ENCODE measurements at places on chromosomes 2 and 18.

- DNase-seq = peak; percentile 28
These were observed 228.5 kb downstream of the GLI2 start for GRCh38 chr2:120963997-120964705.

DNA sequence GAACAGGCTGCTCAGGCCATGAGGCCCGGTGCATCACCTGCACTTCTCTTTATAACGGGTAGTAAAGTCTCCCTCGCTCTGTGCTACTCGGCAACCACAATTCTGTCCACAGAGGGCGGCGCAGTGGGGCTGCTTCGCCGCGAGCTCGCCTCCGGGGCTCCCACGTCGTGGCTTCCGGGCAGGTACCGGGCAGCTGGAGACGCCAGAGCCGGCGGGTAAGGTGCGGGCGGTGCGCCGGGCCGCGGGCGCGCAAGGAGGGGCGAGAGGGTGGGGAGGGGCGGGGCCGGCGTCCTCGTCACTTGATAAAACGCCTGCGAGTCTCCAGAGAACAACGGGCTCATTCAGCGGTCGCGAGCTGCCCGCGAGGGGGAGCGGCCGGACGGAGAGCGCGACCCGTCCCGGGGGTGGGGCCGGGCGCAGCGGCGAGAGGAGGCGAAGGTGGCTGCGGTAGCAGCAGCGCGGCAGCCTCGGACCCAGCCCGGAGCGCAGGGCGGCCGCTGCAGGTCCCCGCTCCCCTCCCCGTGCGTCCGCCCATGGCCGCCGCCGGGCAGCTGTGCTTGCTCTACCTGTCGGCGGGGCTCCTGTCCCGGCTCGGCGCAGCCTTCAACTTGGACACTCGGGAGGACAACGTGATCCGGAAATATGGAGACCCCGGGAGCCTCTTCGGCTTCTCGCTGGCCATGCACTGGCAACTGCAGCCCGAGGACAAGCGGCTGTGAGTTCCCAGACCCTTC lies at the start of gene ITGA6:
TSS of gene ITGA6 (plus strand) at position 331 of the 734 bp plus-strand sequence.
- peak; percentile 88 for DNase-seq

DNA sequence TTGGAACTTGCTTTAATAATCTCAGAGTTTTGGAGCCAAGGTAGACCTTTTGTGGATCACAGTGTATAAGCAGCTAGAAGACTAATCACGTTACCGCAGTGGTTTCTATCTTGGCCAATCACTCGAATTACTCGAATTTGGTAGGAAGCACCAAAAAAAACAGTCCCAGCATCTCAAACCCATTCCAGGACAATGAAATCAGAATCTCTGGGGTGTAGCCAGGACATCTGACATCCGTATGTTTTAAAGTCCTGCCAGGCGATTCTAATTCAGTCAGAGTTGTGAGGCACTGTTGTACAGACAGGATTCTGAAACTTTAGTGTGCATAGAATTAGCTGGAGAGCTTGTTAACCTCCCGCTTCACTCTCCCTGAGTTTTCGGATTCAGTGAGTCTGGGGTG lies 30.8 kb downstream of the GRHL1 start:
- no peak for DNase-seq

GRCh38 chr2:232195487-232195886 lies 183.1 kb upstream of the ALPP start:
- DNase-seq = no peak

- DNase-seq = no peak
These were observed 118.1 kb downstream of the PRPF40A start for GRCh38 chr2:152598975-152599759.

GRCh38 chr2:100113990-100114433 lies 28.4 kb downstream of the AFF3 start:
- no peak for DNase-seq

GRCh38 chr18:23805898-23806297 lies 116.6 kb downstream of the LAMA3 start:
- DNase-seq = peak; percentile 27

DNA sequence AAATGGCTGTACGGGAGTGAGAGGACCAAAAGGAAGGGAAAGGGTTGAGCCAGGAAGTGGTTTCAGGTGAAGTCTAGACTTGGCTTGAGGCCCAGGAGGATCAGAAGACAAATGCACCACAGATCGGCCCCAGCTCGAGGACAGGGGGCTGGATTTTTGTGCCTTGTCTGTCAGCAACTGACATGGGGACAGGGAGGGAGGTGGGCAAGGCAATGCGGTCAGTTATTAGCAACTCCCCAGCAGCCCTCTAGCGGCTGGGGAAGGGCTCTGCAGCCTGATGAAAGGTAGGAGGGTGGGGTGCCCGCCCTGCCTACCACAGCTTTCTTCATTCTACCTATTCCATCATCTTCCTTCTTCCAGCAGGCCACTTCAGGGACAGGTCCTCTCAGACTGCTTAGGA lies 50.0 kb downstream of the CPO start:
- DNase-seq = peak; percentile 81

DNA sequence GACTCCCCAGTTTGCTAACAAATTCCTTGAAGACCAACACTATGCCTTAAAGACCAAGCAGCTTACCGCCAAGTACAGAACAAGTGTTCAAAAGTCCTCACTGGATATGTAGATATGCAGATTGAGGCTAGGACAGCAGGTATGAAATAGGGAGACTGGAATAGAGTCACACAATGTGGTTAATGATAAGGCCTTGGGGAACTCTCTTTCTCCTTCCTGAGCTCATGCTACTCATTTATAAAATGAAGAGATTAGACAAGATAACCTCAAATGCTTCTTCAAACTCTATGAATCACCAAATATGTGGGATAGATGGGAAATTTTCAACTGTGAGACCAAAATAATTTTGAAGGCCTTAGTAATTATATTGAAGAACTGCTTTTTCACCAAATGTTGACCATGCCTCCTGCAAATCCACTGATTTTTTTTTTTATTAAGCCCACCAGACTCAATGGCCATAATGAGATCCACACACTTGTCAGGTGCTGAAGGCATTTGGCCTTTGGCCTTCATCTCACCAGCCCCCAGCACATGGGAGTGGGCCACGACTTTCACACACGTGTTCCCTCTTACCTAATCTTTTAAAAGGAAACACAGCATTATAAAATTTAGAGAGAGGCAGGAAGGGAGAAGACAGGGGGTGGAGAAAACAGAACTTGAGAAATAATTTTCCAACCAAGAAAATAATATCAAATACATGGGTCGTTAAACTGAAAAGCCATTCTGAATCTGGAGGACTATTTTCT lies 181.5 kb downstream of the EN1 start:
- no peak for DNase-seq

DNA sequence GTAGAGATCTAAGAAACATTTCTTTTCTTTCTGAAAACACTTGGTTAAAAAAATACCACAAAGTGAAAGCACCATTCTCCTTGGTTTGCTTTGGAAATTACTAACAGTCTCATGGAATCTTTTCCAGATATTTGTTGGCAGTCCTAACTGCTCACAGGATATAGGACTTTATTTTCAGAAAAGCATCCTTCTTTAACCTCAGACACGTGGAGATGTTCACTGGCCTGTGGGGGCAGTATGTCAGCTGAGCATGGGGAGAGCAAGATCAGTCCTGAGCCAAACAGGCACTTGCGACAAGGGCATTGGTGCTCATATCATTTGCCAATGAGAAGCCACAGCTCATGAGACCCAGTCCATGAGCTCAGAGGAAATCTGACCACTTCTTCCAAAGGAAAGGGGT lies 371.9 kb downstream of the NBAS start:
- DNase-seq = peak; percentile 14

DNA sequence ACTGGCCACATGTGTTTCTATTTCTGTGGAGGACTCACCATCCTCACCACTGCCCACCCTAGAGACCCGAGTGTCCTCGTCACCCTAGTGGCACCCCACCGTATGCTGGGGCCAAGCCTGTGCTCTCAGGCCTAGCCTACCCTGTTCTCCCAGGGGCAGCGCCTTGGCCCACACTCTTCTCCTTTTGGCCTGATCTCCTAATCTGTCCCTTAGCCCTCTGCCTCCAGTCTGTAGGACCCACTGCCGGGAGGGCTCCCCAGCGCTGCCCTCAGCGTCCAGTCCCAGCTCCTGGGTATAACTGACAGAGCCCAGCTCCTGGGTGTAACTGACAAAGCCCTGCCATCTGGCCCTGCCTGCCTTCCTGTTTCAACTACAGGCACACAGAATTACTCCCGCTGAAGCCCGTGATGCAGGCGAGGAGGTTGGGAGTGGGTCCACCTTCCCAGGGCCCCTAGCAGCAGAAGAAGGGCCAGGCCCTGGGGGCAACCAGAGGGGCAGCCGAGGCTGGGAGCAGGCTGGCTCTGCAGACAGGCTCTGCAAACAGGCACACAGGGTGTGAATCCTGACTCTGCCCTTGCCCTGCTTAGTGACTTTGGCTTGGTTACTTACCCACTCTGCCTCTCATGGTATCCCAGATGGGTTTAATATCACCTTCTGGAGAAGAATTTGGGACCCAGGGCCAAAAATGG lies 25.6 kb upstream of the PTMA start:
- DNase-seq = peak; percentile 81

DNA sequence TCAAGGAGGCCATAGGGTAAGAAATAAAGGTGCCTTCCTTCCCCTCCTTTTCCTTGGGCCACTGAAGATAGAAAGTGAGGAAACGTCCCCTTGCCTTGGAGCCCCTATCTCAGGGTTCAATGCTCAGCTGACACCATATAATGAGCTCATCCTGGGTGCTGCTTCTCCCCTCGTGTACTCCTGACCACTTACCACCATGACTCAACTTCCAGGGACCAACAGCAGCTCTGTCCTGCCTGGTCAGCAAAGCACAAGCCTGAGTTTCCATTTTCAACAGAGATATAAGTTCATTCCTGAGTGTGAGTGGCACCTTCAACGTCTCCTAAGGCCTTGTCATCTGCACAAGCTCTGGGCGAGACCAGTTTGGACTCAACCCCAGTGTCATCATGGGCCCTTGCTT lies 151.2 kb downstream of the CAPN13 start:
- no peak for DNase-seq

- peak; percentile 58 for DNase-seq
These were observed 4.7 kb upstream of the HOXD10 start for GRCh38 chr2:176111846-176112374.

DNA sequence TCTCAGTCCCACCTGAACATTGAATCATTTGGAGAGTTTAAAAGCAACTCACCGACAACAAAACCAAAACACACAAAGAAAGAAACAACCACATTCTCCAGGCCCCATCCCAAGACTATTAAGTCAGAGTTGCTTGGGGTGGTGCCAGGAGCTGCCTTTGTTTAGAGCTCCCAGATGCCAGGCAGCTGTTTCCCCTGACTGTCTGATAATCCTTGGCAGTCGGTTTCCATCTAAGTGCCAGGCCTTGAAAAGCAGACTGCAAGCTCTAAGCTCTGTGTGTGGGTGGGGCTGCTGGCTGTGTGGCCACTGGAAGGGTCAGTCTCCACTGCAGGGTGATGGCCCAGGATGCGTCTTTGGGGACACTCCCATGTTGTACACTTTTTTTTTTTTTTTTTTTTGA lies 255.3 kb upstream of the AGAP1 start:
- peak; percentile 4 for DNase-seq

- no peak for DNase-seq
These were observed 44.4 kb downstream of the ZBTB14 start for GRCh38 chr18:5251117-5251516.

DNA sequence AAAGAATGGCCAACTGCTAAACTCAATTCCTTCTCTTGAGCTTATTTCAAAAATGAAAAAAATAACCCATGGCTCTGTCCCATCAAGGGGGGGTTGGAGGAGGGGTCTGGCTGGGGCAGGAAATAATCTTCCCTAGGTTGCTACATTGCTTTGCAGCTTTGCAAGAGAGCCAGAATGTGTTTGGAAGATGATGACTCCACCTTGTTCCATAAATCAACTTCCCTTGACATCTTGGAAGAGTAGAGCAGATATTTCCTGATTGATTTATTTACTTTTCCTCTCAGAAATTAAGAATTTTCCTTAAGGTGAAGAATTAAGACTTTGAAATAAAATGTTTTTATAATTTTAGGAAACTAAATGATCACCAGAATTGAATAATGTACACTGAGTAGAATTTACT lies 41.3 kb downstream of the ESCO1 start:
- no peak for DNase-seq

GRCh38 chr2:183034806-183035205 lies 3.5 kb downstream of the NCKAP1 start:
- DNase-seq = no peak

GRCh38 chr18:13492314-13492713 lies 234.0 kb downstream of the FAM210A start:
- DNase-seq = no peak

DNA sequence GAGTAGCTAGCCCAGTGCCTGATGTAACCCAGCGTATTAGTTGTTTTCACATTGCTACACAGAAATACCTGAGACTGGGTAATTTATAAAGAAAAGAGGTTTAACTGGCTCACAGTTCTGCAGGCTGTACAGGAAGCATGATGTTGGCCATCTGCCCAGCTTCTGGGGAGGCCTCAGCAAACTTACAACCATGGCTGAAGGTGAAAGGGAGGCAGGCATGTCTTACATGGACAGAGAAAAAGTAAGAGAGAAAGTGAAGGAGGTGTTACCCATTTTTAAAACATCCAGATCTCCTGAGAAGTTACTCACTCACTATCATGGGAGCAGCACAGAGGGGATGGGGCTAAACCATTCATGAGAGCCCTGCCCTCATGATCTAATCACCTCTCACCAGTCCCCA lies 6.1 kb upstream of the CYRIA start:
- no peak for DNase-seq

- no peak for DNase-seq
These were observed 16.6 kb upstream of the DYNC1I2 start for GRCh38 chr2:171670655-171671054.

- no peak for DNase-seq
These were observed 2.6 kb downstream of the SERPINB11 start for GRCh38 chr18:63705401-63705800.

DNA sequence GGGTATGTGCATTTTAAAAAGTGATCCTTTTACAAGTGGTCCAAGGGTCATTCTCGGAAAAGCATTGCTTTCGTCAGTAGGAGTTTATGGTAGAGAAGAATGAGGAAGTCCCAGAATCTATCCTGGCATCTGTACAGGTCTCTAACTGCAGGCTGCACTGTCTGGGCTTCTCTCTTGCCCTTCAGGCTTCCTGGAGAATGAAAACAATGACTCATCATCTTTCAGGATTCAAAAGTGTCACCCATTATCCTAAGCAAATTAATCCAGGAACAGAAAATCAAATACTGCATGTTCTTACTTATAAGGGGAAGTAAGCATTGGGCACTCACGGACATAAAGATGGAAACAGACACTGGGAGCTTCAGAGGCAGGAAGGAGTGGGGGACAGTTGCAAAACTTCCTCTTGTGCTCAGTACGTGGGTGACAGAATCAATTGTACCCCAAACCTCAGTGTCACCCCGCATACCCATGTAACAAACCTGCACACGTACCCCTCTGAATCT lies 60.2 kb upstream of the TXNDC2 start:
- DNase-seq = peak; percentile 89

DNA sequence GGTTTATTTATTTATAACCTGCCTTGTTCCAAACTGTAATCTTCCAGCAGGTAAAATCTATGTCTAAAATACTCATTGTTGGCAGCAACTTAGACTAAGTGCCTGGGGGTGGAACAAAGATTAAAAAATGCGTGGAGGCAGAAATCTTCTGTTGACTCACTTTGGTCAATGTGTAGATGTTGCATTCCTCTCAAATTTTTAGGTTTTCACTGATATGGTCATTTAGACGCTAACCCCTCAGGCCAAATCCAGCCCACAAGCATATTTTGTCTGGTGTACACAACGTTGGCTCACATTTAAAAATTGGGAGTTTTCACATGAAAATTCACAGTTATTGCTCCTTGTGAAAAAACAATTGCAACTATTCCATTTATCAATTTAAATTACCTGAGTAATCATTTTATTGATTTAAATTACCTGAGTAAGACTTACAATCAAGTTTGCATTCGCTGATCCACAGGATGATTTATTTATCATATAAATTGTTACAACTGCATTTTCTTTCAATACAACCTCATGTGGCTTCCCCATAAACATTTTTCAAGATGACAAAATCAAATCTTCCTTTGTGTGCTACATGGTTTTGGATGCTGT lies 564.2 kb downstream of the TSN start:
- no peak for DNase-seq
